A673 (cell line): ENCODE measurements at places on chromosomes 1 and 21. TPM values are rescaled to one million over a fixed set of nuclear protein-coding genes. Genes with fewer than 3 reads are reported as not detected.
A peak's percentile ranks its signal among the peaks of the same experiment; 100 is the strongest.

- no peak for DNase-seq
Measured at GRCh38 chr21:44371596-44371995, 18.2 kb downstream of the TRPM2 start.

- DNase-seq: peak; percentile 49
Measured at GRCh38 chr1:159214149-159214760, 9.6 kb downstream of the ACKR1 start.

DNA sequence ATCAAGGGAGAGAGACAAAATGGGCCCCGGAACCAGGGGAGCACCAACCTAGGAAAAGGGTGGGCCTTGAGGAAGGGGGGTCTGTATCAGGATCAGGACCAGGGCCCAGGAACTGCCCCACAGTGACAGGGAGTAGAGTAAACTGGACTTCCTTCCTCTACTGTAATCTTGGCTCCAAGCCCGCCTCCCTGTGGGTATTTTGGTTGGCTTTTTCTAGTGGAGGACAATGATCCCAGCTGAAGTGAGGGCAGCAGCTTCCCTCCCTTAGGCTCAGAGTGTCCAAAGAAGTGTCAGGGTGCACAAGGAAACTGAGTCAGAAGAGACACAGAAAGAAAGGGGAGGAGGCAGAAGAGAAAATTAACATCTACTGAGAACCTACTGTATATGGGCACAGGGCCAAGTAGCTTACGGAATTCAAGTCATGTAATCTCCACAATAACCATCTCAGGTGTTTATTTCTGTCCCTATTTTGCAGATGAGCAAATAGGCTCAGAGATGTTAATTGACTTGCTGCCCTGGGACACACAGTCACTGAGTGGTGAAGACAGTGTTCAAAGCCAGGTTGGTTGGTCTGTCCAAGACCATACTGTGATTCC lies 4.8 kb downstream of the UBQLN4 start:
- DNase-seq: no peak

GRCh38 chr1:221437171-221437570 lies 304.7 kb downstream of the DUSP10 start:
- DNase-seq: no peak

DNA sequence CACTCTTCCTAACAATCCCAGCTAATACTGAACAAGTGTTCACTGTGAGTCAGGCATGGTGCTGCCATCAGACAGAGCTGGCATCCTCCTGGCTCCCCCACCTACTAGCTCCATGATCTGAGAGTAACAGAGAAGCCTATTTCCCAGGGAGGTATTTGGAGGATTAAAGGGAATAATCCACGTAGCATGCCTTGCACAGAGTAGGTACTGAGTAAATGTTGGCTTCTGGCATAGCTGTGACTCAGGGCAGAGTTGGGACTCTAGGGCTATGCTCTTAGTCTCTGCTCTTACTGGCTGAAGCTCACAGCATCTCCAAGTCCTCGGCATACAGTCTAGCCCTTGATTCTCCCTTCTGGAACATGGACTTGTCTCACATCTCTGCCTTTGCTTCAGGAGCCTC lies 8.2 kb downstream of the ARHGEF19 start:
- no peak for DNase-seq

DNA sequence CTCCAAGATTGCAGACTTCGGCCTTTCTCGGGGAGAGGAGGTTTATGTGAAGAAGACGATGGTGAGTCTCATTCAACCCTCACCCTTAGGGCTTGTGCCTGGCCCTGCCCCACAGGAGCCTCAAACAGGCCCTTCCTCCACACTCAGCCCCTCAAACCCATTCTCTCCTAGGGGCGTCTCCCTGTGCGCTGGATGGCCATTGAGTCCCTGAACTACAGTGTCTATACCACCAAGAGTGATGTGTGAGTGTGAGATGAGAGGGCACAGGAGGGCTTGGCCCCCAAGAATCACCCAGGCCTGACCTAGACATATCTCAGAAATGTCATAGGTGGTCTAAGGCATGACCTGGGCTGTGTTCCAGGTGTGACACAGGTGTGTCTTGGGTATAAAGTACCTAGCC lies 18.3 kb upstream of the MPL start:
- no peak for DNase-seq

DNA sequence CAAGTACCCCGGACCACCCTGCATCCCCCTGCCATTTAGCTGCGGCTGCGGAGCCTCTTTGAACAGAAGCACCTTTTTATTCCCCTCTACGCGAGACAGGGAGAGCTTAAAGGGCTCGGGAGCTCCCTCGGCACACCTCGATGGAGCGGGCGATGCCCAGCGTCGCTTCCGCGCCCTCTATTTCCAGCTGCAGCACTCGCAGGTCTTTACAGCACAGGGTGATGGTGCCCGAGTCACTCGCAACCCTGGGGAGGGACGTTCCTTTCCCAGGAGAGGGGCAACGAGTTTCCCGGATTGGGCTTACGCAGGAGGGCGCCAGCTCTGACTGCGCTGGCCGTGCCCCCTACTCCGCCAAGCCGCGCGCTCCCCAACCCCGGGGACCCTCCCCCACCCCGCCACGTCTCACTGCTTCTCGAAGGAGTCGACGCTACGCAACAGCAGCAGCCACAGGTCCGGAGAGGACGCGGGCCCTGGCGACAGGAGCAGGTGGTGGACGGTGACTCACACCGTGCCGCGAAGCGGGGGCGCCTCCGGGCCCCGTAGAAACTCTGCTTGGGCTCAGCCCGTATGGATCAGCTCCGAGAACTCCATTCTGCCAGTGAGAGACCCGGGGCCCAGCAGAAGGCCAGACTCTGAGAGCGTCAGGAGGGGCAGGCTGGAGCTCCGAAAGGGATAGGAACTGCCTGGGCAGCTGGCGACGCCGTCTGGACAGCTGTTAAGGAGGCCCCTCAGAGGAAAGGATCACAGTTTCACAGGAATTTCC lies 5.8 kb upstream of the FAM167B start:
- DNase-seq: peak; percentile 43

DNA sequence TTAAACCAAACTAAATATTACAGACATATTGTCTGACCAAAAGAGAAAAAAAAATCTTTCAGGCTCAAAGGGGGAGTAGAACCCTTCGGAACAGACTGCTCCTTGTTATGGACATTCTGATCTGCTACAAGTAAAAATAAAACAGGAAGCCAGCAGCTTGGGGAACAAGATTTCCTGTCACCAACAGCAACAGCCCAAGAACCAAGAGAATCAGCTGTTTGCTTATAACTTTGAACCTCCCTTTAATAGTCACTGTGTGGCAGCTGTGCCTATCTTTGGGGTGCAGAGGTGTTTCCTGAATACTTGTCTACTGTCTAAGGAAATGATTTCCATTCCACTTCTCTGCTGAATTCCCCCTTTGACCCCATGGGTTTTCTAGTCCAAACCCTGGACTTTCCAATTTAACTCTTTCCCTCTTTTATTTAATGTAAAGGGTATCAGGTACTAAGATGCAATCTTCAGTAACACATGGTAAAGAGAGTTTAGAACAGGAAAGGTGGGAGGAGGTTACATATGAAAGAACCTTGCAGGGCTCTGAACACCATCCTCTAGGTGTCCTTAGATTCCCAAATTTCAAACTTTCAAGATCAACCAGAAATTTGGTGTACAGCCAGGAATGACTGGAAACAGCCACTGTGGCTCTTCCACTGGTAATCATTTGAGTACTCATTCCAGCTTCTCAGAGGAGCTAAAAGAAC lies 38.6 kb downstream of the GPR3 start:
- peak; percentile 13 for DNase-seq

The IGSF9 gene
- total RNA-seq: 6.5 and 7.1 TPM in 2 replicates

The OVAAL gene
- total RNA-seq: not detected in 2 replicates

The ANKRD34A gene
- 1.6 and 2.2 TPM in 2 replicates for total RNA-seq

The AGBL4 gene
- total RNA-seq: 0.28 and 0.32 TPM in 2 replicates

The TFAP2E gene
- total RNA-seq: 0.52 and 0.79 TPM in 2 replicates

The FAM78B gene
- total RNA-seq: 0.24 and 0.50 TPM in 2 replicates

The EPS8L3 gene
- total RNA-seq: not detected in 2 replicates

The IRF6 gene
- total RNA-seq: 0.17 and 0.28 TPM in 2 replicates

The KRTAP19-4 gene
- total RNA-seq: not detected in 2 replicates
